ENCODE measurements at places on chromosomes 12 and 14.

DNA sequence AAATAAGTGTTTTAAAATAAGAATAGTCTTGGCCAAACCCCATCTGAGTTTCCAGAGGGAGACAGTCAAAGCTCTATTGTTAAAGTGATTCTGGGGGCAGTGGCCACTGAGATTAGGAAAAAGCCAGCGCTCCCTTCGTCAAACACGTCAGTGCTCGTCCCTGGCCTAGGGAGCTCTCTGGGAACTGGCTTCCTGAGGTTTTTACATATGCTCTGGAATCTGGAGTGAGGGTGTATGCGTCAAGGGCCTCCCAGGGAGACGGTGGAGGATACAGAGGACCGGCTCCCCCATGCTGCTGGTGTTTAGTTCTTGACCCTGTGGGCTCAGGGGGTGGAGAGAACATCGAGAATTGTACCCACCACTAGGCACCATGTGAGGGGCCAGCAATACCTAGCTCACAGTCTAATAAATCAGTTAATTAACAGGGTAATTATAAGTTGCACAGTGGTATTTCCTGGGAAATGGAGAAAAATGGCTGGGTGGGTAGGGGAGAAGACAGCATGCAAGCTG is 87.0 kb downstream of the SLC25A47 start:
- no peak for DNase-seq

DNA sequence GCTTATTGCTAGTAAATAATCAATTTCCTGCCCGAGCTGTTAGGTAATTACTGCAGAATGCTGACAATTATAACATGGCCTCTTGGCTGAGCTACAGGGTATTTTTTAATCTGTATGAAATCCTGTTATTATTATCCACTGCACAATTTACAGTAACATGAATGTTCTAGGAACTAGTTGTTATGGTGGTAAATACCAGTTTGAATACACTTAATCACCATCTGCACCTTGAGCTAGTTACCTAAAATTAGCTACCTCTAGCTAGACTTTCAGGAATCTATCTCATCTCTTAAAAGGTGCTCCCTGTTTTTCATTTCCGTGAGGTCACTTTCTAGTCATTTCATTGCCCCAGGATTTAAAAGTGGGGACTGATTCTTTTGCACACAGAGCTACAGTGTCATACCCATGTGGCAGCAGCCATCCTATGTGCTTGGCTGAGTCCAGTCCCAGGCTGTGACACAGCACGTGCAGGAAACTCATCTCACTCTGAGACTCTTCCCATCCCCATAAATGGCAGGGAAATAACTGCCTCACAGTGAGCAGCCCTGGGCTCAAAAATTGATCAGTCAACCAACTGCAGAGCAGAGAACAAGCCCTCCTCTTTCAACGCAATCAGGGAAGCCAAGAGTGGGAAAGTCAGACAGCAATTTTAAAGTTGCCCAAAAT is 37.6 kb downstream of the DCP1B start:
- no peak for DNase-seq

DNA sequence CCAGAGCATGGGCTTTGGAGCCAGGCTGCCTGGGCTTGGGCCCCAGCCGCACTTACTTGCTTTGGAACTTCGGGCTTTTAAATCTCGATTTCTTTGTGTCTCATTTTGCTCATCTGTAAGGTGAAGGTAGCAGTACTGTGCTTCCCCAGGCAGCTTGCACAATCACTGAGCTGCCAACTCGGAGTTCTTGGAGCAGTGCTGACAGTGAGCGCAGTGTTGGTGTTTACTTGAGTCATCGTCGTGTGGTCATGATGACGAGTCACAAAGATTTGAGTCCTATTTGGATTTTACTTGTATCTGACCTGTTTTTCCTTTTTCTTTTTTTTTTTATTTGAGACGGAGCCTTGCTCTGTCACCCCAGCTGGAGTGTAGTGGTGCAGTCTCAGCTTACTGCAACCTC is 31.3 kb upstream of the ATF1 start:
- no peak for DNase-seq

GRCh38 chr12:94218233-94218632 is 69.9 kb downstream of the PLXNC1 start:
- no peak for DNase-seq

DNA sequence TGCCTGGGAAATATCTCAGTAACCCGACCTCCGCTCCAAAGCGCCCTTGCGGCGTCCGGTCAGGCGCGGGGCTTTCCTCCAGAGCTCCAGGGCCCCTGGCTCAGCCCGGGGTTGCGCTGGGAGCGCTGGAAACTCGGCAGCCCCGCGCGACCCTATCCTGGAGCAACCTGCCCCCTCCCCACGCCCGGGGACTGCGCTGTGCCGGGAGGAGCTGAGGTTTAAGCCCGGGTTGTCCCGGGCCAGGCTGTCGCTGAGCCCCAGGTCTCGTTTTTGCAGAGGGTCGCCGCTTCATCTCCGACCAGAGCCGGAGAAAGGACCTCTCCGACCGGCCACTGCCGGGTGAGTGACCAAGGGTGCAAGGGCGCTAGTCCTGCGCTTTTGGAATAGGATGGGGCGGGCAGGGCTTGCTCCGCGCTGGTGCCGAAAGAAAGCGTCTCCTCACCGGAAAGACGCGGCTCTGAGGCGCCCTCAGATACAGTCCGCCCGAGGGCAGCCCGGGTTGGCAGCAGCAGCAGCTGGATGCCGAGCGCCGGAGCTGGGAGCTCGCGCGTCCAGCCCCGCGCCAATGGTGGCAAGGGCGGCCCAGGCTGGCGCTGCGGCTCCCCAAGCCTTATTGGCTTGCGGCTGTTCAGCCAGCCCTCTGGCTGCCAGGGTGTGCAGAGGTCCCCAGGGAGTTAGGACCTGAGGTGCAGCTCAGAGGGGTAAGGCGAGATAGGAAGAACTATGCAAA is 1.5 kb downstream of the SPX start:
- DNase-seq, result no peak

DNA sequence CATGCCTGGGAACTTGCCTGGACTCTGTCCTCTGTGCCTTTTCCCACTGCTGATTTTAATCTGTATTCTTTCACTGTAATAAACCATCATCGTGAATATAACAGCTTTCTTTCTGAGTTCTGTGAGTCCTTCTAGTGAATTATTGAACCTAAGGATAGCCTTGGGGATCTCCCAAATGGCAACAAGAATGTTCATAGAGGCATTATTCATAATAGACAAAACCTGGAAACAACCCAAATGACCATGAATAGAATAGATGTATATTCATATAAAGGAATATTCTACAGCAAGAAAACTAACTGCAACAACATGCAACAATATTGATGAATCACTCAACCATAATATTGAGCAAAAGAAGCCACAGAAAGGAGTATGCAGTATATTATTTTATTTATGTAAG is 44.7 kb upstream of the CEP83 start:
- DNase-seq, result no peak

DNA sequence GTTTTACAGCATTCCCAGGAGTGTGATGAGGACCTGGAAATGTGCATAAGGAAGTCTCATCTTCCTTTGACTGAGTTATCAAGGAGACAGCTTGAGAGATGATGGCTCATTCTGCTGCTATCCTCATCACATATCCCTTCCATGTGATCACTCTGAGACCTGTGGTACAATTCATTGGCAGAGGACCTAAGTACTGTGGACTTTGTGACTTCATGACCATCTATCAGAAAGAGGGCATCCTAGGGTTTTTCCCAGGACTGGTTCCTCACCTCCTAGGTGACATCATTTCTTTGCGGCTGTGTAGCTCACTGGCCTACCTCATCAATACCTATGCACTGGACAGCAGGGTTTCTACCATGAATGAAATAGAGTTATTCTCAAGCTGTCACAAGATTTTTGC is 172.1 kb upstream of the PLEKHG7 start:
- DNase-seq, result no peak

GRCh38 chr14:88212691-88213090 is 110.4 kb downstream of the KCNK10 start:
- no peak for DNase-seq

DNA sequence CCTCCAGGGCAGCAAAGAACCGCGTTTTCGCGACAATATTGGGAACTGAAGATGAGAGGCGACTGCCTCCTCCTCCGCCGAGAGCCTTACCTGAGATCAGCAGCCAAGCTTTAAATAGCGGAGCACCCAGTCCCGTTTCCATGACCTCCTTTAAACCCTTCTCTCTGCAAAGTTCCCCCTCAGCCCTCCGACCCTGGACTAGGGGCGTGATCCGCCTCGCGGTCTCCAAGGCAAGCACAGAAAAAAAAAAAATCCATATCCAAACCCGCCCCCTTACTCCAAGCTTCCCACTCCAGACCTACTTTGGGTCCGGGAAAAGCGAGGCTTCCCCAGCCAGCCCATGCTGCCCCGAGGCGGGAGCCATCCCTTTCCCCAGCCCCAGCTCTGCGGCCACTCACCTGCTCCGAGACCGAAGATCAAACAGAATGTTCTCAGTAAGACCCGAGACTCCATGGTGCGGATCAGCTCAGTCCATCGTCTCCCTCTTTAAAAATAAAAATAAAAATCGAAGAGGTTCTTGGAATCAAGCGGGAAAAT is 630 bp downstream of the NELL2 start:
- no peak for DNase-seq

DNA sequence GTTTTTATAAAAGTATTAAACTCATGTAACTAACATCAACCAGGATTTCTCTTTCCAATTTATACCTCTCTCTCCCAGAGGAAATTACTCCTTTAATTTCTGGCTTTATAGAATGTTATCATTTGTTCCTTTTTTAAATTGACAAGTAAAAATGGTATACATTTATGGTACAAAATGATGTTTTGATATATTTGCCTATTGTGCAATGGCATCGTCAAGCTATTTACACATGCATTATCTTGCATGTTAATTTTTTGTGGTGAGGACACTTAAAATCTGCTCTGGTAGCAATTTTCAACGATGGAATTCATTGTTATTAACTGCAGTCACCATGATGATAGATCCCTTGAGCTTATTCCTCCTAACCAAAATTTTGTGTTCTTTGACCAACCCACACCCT is 149.0 kb upstream of the NAV3 start:
- no peak for DNase-seq

- no peak for DNase-seq
These were observed 21.9 kb upstream of the SLC15A5 start for GRCh38 chr12:16299403-16299802.

DNA sequence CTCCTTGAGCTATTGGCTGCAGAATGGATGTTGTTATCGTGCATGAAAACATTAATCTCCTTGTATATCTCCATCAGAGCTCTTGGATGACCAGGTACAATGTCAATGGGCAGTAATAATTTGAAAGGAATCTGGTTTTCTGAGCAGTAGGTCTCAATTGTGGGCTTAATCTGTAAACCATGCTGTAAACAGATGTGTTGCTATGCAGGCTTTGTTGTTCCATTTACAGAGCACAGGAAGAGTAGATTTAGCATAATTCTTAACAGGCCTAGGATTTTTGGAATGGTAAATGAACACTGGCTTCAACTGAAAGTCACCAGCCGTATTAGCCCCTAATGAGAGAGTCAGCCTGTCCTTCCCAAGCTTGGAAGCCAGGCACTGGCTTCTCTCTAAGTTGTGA is 50.4 kb downstream of the ATG14 start:
- no peak for DNase-seq

- DNase-seq, result no peak
These were observed 133.6 kb downstream of the TTLL5 start for GRCh38 chr14:75794615-75795038.

DNA sequence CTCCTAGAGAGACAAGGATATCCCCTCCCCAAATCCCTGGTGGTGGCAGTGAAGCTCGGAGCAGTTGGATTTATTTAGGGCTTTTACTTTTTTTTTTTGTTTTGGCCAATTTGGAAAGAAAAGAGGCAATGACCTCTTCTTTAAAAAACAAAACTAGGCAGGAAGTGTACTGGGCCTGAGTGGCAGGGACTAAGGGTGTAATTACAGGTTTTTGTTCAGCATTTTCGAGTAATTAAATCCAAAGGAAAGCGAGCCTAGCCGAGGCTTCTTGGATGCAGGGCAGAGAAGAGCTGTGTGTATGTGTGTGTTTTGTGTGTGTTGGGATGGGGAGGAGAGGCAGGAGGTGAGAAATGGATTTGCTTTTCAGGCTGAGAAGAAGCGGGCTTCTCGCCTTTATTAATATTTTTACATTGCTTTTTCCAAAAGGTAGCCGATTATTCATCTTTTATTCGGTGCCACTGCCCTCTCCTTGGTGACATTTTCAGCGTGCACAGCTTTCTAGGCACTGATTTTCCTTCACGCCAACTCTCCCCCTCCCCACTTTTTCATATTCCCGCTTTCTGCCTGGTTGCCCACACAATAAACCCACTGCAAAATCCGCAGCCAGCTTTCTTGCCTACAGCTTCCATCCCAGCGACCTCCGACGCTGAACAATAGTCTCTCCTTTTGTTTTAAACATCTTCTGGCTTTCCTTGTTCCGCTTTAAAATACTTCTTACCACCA is 8.9 kb upstream of the IRF2BPL start:
- no peak for DNase-seq

Data from cortex of kidney (tissue), 1 donor.